ENCODE measurements at places on chromosomes 6 and 20. TPM values are rescaled to one million over a fixed set of nuclear protein-coding genes. Genes with fewer than 3 reads are reported as not detected.

TP53TG5 gene
- polyA plus RNA-seq: not detected

PLG gene
- polyA plus RNA-seq: 1.3 TPM

ALDH8A1 gene
- 6.9 TPM for polyA plus RNA-seq

EDN3 gene
- not detected for polyA plus RNA-seq

HLA-B gene
- polyA plus RNA-seq: 9.4 TPM

TAGAP gene
- not detected for polyA plus RNA-seq

XKR7 gene
- polyA plus RNA-seq: 9.6 TPM

EDN1 gene
- polyA plus RNA-seq: 2.7 TPM

PPT2 gene
- polyA plus RNA-seq: 53.5 TPM

ELMO2 gene
- 72.0 TPM for polyA plus RNA-seq

REV3L gene
- 50.2 TPM for polyA plus RNA-seq

MROH8 gene
- 2.5 TPM for polyA plus RNA-seq

PAX1 gene
- polyA plus RNA-seq: not detected

LAMA4 gene
- polyA plus RNA-seq: 0.69 TPM

TUBB1 gene
- not detected for polyA plus RNA-seq

MPC1 gene
- 88.8 TPM for polyA plus RNA-seq

ADGRB3 gene
- polyA plus RNA-seq: 66.5 TPM

ZSCAN9 gene
- 102 TPM for polyA plus RNA-seq

SAMD10 gene
- polyA plus RNA-seq: 23.3 TPM

OXT gene
- polyA plus RNA-seq: not detected

TRIM31 gene
- not detected for polyA plus RNA-seq

SPTLC3 gene
- not detected for polyA plus RNA-seq

MCCD1 gene
- not detected for polyA plus RNA-seq

NKAPL gene
- not detected for polyA plus RNA-seq

FAM209B gene
- polyA plus RNA-seq: not detected

MYCT1 gene
- not detected for polyA plus RNA-seq

RPP21 gene
- polyA plus RNA-seq: 116 TPM

MOG gene
- not detected for polyA plus RNA-seq

CAPN11 gene
- polyA plus RNA-seq: not detected

BEND3 gene
- 5.7 TPM for polyA plus RNA-seq

SLC35D3 gene
- not detected for polyA plus RNA-seq

OR2H1 gene
- not detected for polyA plus RNA-seq

FABP7 gene
- 27.7 TPM for polyA plus RNA-seq

TRAPPC3L gene
- polyA plus RNA-seq: not detected

ANGPT4 gene
- polyA plus RNA-seq: not detected

ANKEF1 gene
- 3.5 TPM for polyA plus RNA-seq

NRSN1 gene
- 24.5 TPM for polyA plus RNA-seq

GCNT2 gene
- polyA plus RNA-seq: 16.3 TPM

GABRR1 gene
- 0.36 TPM for polyA plus RNA-seq

ZSCAN23 gene
- 14.7 TPM for polyA plus RNA-seq
